ENCODE measurements at places on chromosomes 16 and 17.

- no peak for DNase-seq
These were observed 610 bp downstream of the VPS4A start for GRCh38 chr16:69311533-69312387.

DNA sequence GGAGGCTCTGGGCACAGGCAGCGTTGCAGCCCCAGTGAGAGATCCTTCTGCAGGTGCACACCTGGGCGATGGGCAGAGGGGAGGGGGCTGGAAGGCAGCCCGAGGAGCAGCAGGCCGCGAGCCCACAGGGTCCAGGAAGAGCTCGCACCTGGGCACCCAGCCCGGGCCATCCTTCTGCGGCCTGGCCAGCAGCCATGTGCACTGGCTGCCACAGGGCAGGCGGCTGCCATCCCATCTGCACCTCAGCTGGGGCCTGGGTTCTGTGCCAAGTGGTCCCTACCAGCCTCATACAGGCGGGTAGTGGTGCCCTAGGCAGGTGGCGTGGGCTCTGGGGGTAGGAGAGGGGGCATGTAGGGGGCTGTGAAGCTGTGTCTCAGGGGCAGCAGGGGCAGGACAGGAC, 197.2 kb downstream of the RBFOX3 start:
- DNase-seq, result no peak

- DNase-seq, result no peak
These were observed 276.6 kb upstream of the TNRC6C start for GRCh38 chr17:77681861-77682260.

GRCh38 chr16:2178321-2179106, 17.9 kb downstream of the CASKIN1 start:
- no peak for DNase-seq

DNA sequence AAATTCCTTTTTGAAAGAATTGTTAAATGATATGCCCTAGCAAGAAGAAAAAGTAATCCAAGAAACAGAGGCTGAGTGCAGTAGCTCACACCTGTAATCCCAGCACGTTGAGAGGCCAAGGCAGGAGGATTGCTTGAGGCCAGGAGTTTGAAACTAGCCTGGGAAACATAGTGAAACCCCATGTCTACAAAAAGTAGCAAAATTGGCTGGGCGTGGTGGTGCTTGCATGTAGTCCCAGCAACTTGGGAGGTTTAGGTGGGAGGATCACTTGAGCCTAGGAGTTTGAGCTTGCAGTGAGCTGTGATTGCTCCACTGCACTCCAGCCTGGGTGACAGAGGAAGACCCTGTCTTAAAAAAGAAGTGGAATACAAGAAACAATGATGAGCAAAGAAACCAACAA, 56.1 kb downstream of the NT5M start:
- no peak for DNase-seq

DNA sequence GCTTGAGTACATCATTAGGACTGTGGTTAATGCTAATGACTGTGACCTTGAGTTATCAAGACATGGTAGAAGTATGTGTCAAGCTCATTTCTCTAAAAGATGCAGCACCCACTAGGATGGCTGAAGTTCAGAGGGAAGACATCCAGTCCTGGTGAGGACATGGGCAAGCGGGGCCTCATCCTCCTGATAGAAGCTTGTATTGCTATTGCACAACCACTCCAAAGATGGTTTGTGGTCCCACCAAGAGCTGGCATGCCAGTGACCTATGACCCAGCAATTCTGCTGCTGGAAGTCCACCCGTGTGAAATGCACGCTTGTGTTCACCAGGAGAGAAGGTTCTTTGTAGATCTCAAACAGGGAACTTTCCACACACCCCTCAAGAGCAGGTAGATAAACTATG, 14.2 kb downstream of the SOX8 start:
- DNase-seq, result no peak

- no peak for DNase-seq
These were observed 45.3 kb downstream of the MPRIP start for GRCh38 chr17:17087424-17088015.

GRCh38 chr16:31187808-31188189, 7.9 kb downstream of the FUS start:
- DNase-seq, result no peak

DNA sequence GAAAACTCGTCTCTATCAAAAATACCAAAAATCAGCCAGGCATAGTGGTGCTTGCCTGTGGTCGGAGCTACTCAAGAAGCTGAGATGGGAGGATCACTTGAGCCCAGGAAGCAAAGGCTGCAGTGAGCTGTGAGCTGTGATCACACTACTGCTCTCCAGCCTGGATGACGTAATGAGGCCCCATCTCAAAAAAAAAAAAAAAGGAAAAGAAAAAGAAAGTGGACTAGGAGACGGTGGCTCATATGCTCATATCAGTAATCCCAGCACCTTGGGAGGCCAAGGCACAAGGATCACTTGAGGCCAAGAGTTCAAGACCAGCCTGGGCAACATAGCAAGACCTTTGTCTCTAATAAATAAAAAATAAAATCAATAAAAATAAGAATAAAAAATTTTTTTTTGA, 8.8 kb upstream of the SUMO2 start:
- DNase-seq, result no peak

DNA sequence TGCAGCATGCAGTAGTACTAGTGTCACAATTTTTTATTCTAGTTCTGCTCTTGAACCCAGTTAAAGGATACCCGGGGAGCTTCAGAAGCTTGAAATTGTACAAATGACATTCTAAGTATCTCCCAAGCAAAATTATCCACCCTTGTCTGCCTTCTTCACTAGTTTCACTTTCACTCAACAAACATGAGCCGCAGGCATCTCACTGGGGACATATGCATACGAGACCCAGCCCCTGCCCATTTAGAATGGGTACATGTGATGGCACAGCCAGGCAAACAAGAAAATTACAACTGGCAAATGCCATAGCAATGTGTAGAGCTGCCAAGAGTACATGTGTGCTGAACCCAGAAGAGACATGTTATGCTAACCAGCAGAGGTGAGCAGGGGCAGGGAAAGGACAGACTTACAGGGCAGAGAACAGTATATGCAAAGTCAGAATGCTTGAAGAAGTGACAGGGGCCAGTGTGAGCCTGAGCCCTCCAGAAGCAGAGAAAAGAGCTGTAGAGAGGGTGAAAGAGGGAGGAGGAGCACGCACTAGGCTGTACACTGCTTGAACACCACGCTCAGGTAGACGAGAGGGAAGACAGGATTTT, 8.3 kb downstream of the GINS2 start:
- DNase-seq, result no peak

GRCh38 chr17:65366102-65366844, 195.2 kb downstream of the AXIN2 start:
- peak; percentile 39 for DNase-seq

GRCh38 chr16:47592232-47592631, 131.1 kb downstream of the PHKB start:
- DNase-seq, result no peak

DNA sequence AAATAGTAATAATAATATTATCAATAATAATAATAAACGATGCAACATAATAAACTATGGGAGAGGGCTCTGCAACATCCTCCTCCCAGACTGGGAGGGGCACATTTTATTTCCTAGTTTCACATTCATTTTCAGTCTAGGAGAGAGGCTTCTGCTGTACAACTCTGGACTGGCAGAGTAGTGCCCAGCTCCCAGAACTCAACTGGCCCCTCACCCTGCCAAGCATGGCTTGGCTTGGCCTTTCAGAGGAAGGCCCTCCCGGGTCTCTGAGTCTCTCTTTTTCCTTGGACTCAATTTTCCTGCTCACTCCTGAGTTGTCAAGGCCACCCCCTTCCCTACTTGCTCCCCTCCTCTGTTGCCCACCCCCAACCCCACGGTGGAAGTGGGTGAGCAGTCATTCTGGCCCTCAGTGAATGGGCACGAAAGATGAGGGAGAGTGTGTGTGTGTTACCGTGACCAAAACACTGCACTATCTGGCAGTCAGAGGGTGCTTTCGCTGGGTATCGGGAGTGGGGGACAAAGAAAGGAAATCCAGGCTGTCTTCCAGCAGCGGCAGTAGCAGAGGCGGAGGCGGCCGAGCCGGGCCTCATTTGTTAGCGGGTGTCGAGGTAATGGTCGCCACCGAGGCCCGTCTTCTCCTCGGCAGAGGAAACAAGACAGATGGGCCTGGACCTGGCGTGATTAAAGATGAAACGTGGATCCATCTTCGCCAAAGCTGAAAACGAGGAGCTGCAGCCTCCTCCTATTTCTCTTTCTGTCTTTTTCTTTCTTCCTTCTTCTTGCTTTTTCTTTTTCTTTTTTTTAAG, 2.3 kb downstream of the HOXB4 start:
- DNase-seq, result no peak

GRCh38 chr17:30545024-30545423, 67.8 kb downstream of the GOSR1 start:
- DNase-seq, result no peak

DNA sequence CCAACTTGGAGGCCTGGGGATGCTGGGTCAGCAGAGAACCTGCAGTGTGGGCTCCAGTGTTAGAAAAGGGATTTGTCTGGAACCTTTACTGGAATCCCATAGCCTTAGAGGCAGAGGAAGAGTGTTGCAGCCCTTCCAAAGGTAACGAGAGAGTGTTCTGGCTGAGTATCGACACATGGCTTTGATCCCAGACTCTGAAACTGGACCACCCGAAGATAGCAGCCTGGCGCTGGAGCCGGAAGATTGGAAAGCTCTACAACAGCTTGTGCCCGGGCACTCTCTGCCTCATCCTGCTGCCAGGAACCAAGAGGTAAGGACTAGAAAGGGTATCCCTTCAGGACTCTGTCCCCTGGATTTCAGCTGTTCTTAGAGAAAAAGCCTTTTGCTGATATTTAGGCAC, 39.7 kb downstream of the REXO5 start:
- no peak for DNase-seq

GRCh38 chr16:12398683-12399047, 405.0 kb downstream of the CPPED1 start:
- DNase-seq, result no peak

- no peak for DNase-seq
These were observed 10.8 kb downstream of the CPNE2 start for GRCh38 chr16:57102888-57103851.

- DNase-seq, result no peak
These were observed 84.9 kb upstream of the CDC42EP4 start for GRCh38 chr17:73396431-73397277.

GRCh38 chr17:45270828-45271418, 9.0 kb upstream of the SPATA32 start:
- DNase-seq, result peak; percentile 39

GRCh38 chr16:84686707-84687298, 13.0 kb upstream of the USP10 start:
- DNase-seq, result no peak

- DNase-seq, result no peak
These were observed 31.3 kb downstream of the SLC39A11 start for GRCh38 chr17:73061161-73061560.

DNA sequence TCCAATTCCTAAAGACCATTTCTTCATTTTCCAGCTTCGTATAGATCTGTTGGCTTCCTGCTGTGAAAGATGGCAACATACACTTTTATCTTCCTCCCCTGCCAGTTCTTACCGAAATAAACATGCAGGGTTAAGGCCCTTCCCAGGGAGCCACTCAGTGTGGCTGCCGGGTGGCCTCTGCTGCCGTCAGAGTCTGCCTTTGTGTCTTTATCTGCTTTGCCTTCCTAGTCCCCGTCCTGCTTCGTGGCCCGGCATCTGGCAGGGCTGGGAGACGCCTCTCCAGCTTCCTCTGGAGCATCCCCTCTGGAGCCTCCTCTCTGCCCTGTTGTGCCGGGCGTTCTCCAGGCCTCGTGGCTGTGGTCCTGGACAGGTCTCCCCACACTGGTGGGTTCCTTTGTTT, 30.3 kb upstream of the CAPN15 start:
- DNase-seq, result no peak

- no peak for DNase-seq
These were observed 40.1 kb upstream of the CLEC19A start for GRCh38 chr16:19245326-19245925.

DNA sequence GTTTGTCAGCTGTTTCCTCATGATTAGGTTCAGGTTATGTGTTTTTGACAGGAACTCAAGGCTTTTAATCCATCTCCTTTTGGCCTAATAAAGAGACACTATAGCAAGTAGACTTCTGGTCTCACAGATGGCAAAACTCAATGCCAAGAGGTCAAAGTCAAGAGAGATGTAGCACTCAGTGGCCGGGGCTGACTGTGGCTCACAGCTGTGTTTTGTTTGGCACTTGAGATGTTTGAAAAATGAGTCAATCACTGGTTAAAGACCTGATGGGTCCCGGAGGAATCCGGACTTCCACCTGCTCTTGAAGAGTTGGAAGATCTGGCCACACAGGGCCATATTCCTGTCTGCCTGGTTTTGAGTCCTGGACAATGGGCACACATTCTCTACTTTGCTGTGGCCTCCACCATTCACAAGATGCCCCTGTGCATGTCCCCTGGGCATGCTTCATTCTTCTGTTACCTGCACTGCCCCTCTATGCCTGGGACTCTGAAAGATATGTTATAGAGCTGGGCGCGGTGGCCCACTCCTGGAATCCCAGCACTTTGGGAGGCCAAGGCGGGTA, 210.3 kb downstream of the SNX29 start:
- DNase-seq, result no peak

GRCh38 chr17:81711814-81712467, at the start of gene SLC25A10:
Gene SLC25A10, plus strand, starts transcription at chr17:81712284. Its CDS starts 143 bp downstream, at chr17:81712427.
- peak; percentile 74 for DNase-seq

DNA sequence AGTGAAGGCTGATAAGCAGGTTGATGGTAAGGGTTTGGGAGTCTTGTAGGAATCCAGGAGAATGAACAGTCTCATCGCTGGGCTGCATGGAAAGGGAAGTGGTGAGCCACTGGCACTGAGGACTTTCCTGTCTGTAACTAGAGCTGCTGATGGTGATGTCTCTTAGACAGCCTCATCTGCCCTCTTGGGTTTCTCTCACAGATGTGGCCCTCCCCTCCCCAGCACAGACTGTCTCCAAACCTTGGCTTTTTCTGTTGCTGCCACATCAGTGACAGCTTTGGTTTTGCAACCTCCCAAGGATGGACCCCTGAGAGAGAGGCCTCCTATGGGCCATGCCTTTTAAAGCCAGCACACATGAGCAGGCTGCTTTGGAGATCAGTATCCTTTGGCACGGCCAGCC, 16.9 kb downstream of the PLCG2 start:
- DNase-seq, result no peak

- no peak for DNase-seq
These were observed 99.0 kb upstream of the PIRT start for GRCh38 chr17:10936931-10937330.
